ENCODE measurements at places on chromosomes 2 and 18.
A peak's percentile ranks its signal among the peaks of the same experiment; 100 is the strongest.

GRCh38 chr2:133171393-133172004 is 396.8 kb downstream of the NCKAP5 start:
- DNase-seq, result peak; percentile 50

DNA sequence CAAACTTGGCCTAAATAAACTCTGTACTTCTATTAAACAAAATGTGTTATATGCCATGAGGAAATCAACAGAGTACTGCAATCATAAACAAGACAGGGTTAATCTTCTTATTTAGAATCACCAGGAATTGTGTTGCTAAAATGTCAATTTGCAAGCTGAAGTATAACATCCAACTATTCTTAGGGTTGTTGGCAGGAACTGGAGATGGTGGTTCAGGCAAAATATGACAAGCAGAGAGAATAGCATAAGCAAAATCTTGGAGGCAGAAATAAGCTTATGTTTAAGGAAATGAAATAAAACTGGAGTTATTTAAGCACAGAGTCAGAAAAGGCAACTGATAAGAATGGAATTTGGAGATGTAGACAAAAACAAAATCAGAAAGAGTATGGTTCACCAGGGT is 463.8 kb upstream of the SLC8A1 start:
- DNase-seq, result no peak

GRCh38 chr2:3527886-3528785 is 8.8 kb upstream of the ADI1 start:
- no peak for DNase-seq

GRCh38 chr2:30768036-30768686 is 39.1 kb downstream of the CAPN13 start:
- DNase-seq, result no peak

DNA sequence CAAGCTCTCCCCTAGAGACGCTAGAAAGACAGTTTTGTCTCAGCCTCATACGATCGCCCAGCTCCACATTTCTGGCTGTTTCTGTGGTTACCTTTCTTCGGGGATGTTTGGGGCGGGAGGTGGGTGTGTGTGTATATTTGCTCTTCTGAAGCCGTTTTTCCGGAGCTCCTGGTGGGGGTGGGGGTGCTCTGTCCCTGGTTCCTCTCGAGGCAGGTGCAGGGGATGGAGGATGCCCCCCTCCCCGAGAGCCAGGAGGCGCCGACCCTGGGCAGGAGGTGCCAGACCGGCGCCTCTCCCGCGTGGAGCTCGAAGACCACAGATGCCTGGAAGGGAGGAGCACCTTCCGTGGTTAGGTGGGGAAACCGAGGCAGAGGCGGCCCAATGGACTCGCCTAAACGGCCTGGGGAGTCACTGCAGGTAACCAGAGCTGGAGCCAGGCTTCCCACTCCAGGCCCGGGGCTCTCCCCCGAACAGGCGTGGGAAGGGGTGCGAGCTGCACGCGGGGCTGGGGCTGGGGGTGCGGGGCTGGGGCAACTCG is 694 bp upstream of the HPCAL1 start:
- no peak for DNase-seq

DNA sequence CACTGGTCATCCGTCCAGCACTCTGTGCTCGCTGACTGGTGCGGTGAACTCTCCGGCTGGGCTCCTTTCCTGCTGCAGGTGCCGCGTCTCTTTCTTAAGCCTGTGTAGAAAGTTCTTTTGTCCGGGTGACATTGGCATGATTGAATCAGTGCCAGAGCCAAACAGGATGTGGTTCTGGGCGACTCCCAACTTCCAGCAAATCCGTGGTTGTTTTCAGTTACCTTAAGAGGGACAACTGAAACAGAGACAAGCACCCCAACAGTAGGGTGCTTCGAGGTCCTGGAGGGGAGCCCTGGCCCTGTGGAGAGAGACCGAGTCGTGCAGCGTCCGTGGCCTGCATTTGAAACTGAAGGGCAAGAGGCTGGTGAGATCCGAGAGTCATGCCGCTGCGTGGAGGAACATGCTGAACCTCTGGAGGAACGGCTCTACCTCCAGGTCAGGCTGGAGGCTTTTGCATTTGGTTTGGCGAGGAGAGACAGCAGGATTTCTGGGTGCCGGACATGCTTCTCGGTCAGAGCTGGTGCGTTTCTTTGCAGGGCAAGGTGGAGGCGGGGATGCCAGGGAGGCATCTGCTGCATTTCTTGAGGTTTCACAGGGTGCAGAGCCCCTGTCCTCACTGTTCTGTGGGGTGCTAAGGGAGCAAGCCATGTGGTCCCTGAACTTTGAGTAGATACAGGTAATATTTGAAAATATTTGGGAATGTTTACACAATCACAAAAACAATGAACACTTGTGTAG is 26.8 kb downstream of the SH3BP4 start:
- DNase-seq, result no peak

DNA sequence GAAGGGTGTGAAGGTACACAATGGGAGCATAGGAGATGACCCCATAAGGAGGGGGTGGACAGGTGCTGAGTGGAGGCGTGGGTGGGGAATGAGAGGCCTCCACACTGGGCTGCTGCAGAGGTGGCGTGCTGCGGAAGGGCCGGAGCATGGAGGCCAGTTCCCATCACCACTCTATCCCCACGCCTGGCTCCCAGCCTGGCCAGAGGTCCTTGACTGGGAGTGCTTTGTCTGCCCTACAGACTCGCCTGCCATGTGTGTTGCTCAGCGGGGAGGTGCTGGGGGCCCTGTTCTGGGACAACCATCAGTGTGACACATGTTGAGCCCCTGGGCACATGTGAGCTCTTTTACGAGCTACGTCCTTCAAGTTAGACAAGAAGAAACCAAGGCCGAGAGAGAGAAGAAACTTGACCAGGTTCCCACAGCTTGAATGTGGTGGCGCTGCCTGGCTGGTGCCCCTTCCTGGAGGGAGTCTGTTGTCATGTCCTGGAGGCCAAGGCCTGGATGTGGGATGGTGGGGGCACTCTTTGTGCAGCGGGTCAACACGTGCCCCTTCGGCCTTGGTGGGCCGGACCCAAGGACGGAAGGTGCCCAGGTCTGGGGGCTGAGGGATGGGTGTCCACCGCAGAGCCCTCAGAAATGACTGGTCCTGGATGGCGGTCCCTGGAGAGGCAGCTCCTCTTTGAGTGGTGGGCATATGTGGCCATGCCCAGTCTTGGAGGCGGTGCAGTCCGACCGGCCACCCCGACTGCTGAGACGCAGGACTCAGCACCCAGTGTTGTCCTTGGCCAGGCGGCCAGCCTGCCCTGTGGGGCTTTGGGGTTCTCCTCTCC is 1.2 kb upstream of the INPP5D start:
- DNase-seq, result no peak

DNA sequence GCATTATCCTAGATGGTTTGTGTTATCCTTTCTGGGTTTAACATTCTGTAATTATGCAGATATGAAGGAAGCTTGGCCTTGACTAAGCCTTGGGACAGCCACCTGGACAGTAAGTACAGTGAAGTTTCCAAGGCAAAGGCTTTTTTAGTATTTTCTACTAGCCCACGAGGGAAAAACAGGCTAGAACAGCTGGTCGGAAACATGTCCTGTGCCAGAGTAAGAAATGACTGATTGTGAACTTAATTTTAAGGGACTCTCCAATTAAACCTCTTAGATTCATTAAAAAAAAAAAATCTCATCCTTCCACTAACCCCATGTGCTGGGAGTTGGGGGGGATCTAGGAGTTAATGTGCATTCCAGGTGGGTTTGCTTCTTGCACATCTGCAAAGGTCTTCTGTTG is 720.8 kb downstream of the SLC4A3 start:
- DNase-seq, result no peak

- no peak for DNase-seq
These were observed 30.1 kb upstream of the GTF2A1L start for GRCh38 chr2:48587560-48587959.

DNA sequence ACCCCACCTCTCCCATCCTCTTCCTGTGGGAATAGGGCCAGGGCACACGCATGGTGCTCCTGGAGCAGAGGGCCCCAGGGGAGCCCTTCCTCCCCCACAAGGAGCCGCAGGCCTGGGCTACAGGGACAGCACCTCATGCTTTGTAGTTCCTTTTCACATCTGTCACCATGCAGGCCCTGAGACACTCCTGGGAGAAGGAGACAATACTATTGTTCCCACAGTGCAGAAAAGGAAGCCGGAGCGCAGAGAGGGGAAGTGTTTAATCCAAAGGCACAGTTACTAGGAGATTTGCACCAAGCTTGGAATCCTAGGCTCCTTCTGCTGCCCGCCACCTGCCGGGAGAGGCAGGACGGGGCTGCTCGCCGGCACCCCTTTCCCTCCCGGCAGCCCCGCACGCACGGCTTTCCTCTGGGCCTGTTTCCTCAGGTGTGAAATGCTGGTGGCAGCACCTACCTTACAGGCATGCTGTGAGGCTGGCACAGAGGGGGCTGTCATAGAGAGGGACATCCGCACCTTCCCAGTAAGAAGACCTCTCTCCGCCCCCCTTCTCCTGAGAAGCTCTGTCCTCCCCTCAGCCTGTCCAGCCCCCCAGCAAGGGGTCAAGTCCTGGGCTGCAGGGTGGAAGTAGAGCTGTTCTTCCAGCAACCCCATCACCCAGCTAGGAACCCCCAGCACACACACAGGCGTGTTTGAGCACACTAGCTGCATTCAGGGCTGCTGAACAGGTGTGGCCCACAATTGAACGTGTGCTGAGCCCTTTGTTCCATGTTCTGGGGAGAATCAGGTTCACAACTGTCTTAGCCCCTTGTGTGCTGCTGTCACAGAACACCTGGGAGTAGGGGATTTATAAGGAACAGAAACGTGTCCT is 62.6 kb downstream of the SMAD7 start:
- no peak for DNase-seq

DNA sequence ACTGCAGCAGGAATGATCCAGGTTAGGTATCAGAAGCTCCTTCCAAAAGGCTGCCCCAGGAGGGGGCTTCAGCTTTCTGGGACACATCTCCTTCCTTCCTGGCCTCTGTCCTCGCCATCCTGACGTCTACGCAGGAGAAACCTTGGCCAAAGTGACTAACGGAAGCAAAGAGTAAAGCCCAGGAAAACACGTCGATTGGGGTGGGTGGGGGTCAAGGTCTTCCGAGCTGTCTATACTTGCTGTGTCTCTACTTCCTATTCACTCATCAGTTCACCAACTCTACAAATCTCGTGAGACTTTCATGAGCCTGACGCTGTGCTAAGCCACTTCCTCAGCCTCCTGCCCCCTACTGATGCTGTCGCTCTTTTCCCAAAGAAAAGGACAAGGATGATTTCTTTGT is 212.6 kb downstream of the TNS1 start:
- DNase-seq, result no peak

DNA sequence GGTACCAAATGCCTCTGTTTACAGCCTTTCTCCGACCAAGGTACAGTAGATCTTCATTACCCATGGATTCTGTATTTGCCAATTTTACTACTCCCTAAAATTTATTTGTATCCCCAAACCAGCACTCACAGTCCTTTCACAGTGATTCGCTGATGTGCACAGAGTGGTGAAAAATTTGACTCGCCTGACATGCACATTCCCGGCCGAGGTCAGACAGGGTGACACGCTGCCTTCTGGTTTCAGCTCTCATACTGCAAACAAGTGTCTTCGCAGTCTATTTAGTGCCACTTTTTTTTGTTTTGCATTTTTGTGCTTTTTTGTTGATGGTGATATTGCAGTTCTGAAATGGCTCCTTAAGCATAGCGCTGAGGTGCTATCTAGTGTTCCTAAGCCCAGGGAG is 71.0 kb downstream of the MAPK4 start:
- no peak for DNase-seq

GRCh38 chr2:130372833-130373807 is 17.3 kb downstream of the PTPN18 start:
- DNase-seq, result no peak

DNA sequence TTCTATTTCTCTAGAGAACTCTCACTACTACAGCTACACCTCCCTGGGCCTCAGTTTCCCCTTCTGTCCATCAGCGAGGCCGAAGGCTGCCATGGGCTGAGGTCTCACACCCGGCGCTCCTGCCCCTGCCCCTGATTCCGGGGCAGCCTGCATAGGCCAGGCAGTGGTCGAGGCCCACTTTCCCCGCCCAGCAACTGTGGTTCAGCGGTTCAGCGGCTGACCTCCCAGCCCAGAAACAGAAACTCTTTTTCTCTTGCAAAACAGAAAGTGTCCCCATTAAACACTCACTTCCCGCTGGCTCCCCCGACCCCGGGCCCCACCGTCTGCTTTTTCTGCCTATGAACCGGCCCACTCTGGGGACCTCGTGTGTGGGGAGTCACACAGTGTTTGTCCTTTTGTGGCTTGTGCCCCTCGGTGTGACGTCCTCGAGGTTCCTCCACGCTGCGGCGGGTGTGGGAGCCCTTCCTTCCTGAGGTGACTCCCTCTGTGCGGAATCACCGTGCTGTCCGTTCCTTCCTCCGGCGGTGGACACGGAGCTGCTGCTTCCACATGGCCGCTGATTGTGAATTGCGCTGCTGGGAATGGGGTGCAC is 16.0 kb downstream of the PDCD1 start:
- no peak for DNase-seq

DNA sequence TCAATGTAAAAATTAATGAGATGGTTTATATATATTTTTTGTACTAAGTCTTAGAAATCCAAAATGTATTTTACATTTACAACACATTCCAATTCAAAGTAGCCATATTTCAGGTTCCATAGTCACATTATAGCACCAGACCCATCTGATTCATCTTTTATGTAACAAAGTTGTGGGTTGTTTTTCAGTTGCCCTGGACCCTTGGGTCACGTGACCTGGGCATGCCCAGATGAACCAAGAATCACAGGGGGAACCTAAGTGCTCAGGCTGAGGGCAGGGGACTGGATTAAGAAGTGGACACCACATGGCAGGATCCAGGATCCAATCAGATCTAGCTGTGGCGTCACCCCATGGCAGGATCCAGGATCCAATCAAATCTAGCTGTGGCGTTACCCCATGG is 44.9 kb upstream of the NDUFV2 start:
- no peak for DNase-seq

- DNase-seq, result no peak
These were observed 54.0 kb downstream of the RAB27B start for GRCh38 chr18:54882318-54882717.

- DNase-seq, result no peak
These were observed 204.3 kb upstream of the CCDC68 start for GRCh38 chr18:55163550-55163949.

DNA sequence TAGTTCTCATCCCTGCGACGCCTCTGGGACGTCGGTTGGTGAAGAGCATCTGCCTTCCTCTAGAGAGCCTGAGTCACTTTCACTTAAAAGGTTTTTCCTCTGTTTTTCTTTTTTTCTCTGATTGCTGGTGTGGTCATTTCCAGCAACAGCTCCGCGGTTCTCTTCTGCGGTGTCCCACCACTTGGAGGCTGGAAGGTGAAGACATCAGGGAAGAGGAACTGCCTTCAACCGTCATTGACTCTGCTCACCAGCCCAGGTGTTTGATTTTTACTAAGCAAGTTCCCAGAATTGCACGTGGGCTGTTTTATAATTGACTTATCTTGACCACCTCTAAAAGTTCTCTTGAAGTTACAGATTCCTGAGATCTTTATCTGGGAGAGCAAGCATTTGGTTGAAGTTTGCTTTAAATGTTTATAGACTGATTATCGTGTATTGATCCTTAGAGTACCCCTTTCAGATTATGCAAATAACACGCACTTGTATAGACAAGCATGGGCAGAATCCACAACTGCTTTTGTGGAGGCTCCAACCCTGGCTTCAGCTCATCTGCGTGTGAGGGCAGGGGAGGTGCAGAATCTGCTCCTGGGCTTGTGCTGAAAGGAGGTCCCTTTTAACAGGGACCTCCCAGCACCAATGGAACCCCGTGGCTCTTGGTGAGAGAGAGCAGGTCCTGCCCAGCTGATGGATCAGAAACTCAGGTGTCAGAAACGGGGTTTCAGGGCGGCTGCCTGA is 3.5 kb downstream of the CTDP1 start:
- DNase-seq, result no peak

GRCh38 chr2:122748552-122749011 is 993.1 kb downstream of the TSN start:
- no peak for DNase-seq

- no peak for DNase-seq
These were observed 161.9 kb upstream of the SKOR2 start for GRCh38 chr18:47413327-47413726.

Measured in NCI-H2081 (cell line).